Stimulated activated CD8-positive, alpha-beta memory T cell treated with anti-CD3 and anti-CD28 coated beads, Interleukin-7, amount 100 ng/mL, for 1 hour (primary cell): ENCODE measurements at places on chromosomes 2 and 18.

- no peak for DNase-seq
Measured at GRCh38 chr2:26864226-26864625, 16.3 kb downstream of the DPYSL5 start.

GRCh38 chr2:39796134-39796533 is 17.1 kb upstream of the THUMPD2 start:
- DNase-seq, result no peak

DNA sequence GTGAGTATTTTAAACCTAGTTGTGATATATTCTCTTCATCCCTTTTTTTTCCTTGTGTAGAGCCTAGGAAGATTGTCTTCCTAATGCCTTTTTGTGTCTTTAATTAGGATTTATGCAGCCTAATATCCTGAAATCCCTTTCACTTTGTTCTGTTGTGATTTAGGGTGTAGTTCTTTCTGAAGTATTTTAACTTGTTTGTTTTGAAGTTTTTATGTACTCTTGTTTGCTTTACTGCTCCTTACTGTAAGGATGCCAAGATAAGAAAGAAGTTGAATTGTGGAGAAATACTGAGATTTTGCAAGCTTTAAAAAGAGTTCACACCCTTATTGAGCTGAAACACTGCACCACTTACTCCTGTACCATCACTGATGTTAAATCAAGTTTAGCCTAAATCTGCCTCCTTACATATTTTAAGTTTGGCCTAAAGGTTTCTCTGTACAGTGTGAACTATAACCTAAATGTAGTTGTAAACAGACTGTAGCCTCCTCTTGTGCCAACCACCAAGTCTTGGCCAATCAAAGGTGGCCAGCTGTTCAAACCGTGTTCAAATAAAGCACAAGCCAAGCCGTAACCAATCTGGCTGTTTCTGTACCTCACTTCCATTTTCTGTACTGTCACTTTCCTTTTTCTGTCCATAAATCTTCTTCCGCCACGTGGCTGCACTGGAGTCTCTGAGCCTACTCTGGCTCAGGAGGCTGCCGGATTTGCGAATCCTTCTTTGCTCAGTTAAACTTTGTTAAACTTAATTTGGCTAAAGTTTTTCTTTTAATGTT is 17.7 kb upstream of the ACOXL start:
- no peak for DNase-seq

GRCh38 chr2:56806924-56807323 is 623.1 kb downstream of the CCDC85A start:
- DNase-seq, result no peak

DNA sequence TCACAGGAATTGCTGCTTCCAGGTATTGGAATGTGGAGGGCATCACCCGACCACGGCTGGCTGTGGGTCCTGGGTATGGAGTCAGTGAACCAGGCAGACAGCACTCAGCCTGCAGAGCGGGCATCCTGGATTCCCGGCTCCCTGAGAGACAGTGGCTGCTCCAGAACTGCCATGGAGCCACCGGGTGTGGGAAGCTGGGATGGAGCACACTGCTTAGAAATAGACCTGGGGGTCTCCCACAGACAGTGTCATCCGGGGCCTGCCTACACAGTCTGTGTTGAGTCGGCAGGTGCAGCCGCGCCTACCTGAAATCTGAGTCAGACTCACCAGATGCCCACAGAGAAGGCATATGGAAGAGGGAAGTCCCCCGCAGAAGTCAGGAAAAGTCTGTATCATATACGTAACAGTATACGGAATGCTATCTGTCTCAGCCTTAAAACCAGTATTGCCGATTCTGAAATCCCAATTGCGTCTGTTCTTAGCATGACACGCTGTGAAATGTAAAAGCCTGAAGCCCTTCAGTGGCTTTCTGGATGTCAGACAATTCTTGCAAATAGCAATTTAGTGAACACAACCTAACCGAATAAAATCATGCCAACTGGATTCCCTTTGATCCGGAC is 509.7 kb upstream of the MYT1L start:
- DNase-seq, result no peak

DNA sequence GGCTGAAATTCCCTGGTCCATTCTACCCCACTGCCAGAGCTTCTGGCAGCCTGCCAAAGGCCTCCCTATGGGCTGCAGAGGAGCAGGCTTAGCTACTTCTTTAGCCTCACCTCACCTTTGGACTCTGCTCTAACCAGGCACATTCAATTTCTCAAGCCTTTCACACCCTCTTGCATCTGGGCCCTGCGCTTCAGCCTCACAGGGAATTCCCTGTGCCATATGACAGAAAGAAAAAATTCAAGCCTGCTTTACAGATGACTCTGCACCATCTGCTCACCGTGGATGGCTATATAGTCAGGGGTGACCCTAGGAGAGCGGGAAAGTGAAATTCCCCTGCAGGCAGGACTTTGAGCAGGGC is 62.5 kb downstream of the REEP1 start:
- no peak for DNase-seq

GRCh38 chr2:49265471-49265870 is 111.2 kb upstream of the FSHR start:
- DNase-seq, result no peak

DNA sequence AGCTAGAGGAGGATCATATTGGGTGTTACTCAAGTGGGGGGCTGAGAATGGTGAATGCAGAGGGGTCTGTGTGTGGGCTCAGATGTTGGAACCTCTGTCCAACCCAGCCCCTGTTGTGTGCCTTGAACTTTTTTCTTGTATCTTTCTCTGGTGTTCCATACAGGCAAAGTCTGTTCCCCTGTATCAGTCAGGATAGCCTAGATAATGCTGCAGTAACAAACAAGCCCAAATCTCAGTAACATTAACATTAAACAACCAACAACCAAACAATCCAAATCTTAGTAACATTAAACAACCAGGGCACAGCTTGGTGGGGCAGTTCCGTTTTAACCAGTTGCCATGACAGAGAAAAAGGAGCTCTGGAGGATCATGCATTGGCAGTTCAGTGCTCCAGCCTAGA is 103.7 kb downstream of the CTIF start:
- no peak for DNase-seq

- no peak for DNase-seq
Measured at GRCh38 chr18:55246278-55246677, 287.0 kb upstream of the CCDC68 start.

DNA sequence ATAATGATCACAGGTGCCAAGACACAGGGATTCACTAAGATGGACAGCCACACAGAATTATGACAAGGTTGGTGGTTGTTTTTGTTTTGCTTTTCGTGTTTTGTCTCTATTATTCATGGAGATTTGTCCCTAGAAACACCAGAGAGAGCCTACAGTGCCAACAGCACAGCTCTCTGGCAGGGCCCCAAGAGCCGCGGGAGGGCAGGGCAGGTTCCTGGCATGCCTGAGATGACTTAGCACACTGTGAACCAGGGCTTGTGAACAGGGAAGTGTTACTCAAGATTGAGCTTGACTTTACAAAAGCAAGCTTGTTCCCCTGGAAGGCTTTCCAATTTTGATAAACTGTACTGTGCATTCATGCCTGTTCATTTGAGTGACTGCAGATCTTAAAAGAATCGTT is 437.4 kb upstream of the SALL3 start:
- no peak for DNase-seq

DNA sequence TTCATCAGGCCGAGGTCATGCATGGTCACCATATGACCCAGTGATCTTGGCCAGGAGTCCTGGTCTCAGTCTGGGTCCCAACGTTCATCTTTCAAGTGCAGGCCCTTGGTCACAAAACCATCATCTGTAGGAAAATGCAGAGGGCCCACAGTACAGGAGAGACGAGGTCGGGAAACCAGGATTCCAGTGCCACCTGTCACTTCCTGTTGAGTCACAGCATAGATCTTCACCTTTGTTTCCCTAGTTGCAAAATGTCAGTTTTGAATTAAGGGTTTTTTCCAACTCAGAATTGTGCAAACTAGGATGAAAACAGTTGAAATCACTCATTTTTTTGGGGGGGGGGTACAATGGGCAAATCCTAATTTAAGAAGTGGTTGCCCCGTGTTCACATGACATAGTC is 162.2 kb downstream of the INSIG2 start:
- DNase-seq, result no peak
